ENCODE measurements at places on chromosomes 2 and 18. TPM values are rescaled to one million over a fixed set of nuclear protein-coding genes. Genes with fewer than 3 reads are reported as not detected.

GRCh38 chr2:232633413-232634205, at the start of gene EFHD1:
Gene EFHD1, plus strand, starts transcription at chr2:232633604. Its CDS starts 101 bp downstream, at chr2:232633705.
- DNase-seq: peak; percentile 70
- H3K4me1 ChIP-seq: peaks cover 11% of the 10 kb centered on the region
- H3K4me3 ChIP-seq: peak within 1 kb of the TSS; percentile 84

- H3K27ac ChIP-seq: no peak overlapping the region
- H3K4me3 ChIP-seq: no peak overlapping the region
- H3K4me1 ChIP-seq: no peaks in the 10 kb centered on the region
Measured at GRCh38 chr18:45403341-45404049, 211.8 kb upstream of the SLC14A2 start.

DNA sequence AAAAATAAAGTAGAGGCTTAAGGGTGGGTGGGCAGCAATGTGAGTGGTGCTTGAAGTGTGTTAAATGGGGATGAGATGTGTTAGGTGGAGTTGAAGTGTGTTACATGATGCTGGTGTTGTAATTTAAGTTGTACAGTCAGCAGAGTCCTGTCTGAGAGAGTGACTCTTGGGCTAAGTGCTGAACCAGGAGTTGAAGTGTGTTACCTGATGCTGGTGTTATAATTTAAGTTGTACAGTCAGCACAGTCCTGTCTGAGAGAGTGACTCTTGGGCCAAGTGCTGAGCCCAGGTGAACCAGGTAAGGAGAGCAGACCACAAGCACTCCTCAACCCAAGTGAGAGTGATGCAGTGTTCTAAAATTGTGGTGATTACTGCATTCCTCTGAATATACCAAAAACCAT, 40.6 kb downstream of the LCLAT1 start:
- H3K27me3 ChIP-seq: no peaks in the 10 kb centered on the region
- no peaks in the 10 kb centered on the region for H3K36me3 ChIP-seq
- peak overlapping the region; percentile 3 for H3K27ac ChIP-seq
- H3K4me3 ChIP-seq: no peak overlapping the region
- no peak for DNase-seq
- no peaks in the 10 kb centered on the region for H3K4me1 ChIP-seq

GRCh38 chr2:120914839-120915521, 179.3 kb downstream of the GLI2 start:
- H3K4me1 ChIP-seq: peaks cover 50% of the 10 kb centered on the region
- H3K4me3 ChIP-seq: no peak overlapping the region
- H3K36me3 ChIP-seq: peaks cover 3% of the 10 kb centered on the region
- no peak overlapping the region for H3K27ac ChIP-seq

Gene OTX1
- total RNA-seq: 12.4 TPM

DNA sequence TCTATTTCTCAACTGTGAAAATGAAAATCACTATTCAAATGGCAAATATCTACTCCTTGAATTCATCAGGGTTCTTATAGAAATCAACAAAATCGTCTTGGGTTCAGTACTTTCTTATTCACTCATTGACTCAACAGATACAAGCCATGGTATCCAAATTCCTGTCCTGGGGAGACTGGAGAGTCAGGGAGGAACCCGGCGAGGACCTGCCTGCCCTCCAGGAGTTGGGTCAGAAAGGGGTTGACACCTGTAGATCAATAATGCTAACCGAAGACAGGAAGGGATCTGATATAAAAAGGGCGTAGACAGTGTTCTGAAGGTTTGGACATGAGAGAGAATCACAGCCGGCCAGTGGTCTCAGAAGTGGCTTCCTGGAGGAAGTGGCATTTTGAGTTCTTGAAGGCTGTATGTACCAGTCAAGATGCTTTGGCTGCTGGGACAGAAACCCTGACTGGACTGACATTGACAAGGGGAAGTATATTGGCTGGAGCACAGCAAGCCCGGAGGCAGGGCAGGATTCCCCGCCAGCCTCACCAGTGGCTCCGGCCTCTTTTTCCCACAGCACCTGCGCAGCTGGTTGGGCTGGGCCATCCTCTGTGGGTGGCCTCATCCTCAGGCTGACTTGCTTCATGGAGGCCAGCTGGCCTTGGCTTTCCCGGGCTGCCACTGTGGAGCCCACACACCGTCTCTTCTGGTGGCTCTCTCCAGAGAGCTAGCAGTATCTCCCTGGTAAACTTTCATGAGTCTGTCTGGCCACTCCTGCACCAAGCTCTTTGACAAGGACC, 3.0 kb downstream of the LRRFIP1 start:
- peaks cover 40% of the 10 kb centered on the region for H3K4me1 ChIP-seq
- peak overlapping the region; percentile 70 for H3K4me3 ChIP-seq
- peaks cover 18% of the 10 kb centered on the region for H3K27me3 ChIP-seq
- peak overlapping the region; percentile 81 for H3K27ac ChIP-seq
- peaks cover 15% of the 10 kb centered on the region for H3K36me3 ChIP-seq

- no peak overlapping the region for H3K27ac ChIP-seq
- no peaks in the 10 kb centered on the region for H3K36me3 ChIP-seq
- H3K4me3 ChIP-seq: no peak overlapping the region
- DNase-seq: peak; percentile 35
Measured at GRCh38 chr2:44244135-44244871, 31.0 kb upstream of the SLC3A1 start.

Gene CHRNG
- not detected for total RNA-seq

- H3K4me3 ChIP-seq: no peak overlapping the region
- peak; percentile 53 for DNase-seq
- peaks cover 5% of the 10 kb centered on the region for H3K4me1 ChIP-seq
- no peaks in the 10 kb centered on the region for H3K36me3 ChIP-seq
Measured at GRCh38 chr2:17171446-17172049, 346.7 kb downstream of the RAD51AP2 start.

Gene IHH
- not detected for total RNA-seq

- H3K27ac ChIP-seq: no peak overlapping the region
- H3K4me3 ChIP-seq: no peak overlapping the region
- H3K27me3 ChIP-seq: no peaks in the 10 kb centered on the region
- no peak for DNase-seq
Measured at GRCh38 chr2:19888831-19889230, 13.0 kb downstream of the TTC32 start.

Gene PSTPIP2
- 7.1 TPM for total RNA-seq

GRCh38 chr18:10851824-10852319, 297.5 kb downstream of the PIEZO2 start:
- H3K27me3 ChIP-seq: no peaks in the 10 kb centered on the region
- no peak overlapping the region for H3K27ac ChIP-seq
- H3K36me3 ChIP-seq: peaks cover 2% of the 10 kb centered on the region
- no peak for DNase-seq

GRCh38 chr2:72131916-72132841, 15.5 kb downstream of the CYP26B1 start:
- DNase-seq: no peak
- no peak overlapping the region for H3K27ac ChIP-seq
- H3K27me3 ChIP-seq: peaks cover 32% of the 10 kb centered on the region
- no peaks in the 10 kb centered on the region for H3K36me3 ChIP-seq

GRCh38 chr2:108385411-108386071, 7.8 kb downstream of the SULT1C4 start:
- H3K27ac ChIP-seq: no peak overlapping the region
- peaks cover 10% of the 10 kb centered on the region for H3K4me1 ChIP-seq
- no peak overlapping the region for H3K4me3 ChIP-seq
- no peaks in the 10 kb centered on the region for H3K27me3 ChIP-seq
- no peak for DNase-seq

- H3K36me3 ChIP-seq: peaks cover 6% of the 10 kb centered on the region
- H3K27ac ChIP-seq: no peak overlapping the region
- no peak for DNase-seq
Measured at GRCh38 chr2:120937686-120938044, 202.0 kb downstream of the GLI2 start.

- H3K36me3 ChIP-seq: no peaks in the 10 kb centered on the region
- H3K27me3 ChIP-seq: no peaks in the 10 kb centered on the region
Measured at GRCh38 chr2:1101982-1102590, 151.4 kb downstream of the SNTG2 start.

Gene KCNJ13
- not detected for total RNA-seq

Gene RPRM
- 4.5 TPM for total RNA-seq

DNA sequence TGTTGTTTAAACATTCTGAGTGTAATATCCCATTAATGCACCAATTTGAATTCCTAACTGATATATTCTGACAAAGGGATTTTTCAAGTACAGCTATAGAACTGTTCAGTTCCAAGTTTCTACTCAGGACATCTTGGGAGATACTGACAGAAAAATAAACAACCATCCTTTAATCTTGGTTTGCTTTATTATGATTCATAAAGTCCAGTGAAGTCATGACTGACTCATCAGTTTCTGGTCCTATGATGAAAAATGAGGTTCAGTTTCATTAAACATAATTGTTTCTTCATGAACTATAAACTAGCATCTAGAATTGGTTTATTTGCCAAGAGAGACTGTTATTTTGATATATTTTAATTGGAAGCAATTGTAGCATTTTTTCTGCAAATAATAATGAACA, 896.2 kb downstream of the CCDC85A start:
- no peaks in the 10 kb centered on the region for H3K4me1 ChIP-seq
- no peak overlapping the region for H3K4me3 ChIP-seq
- H3K36me3 ChIP-seq: no peaks in the 10 kb centered on the region
- no peak for DNase-seq

GRCh38 chr2:1849450-1849849, 105.1 kb upstream of the PXDN start:
- H3K27me3 ChIP-seq: peaks cover 26% of the 10 kb centered on the region
- H3K4me3 ChIP-seq: no peak overlapping the region
- H3K4me1 ChIP-seq: no peaks in the 10 kb centered on the region

GRCh38 chr2:71060871-71061270, 7.6 kb upstream of the NAGK start:
- H3K4me1 ChIP-seq: no peaks in the 10 kb centered on the region
- H3K27me3 ChIP-seq: peaks cover 49% of the 10 kb centered on the region
- no peak overlapping the region for H3K27ac ChIP-seq
- DNase-seq: no peak

Gene VWC2L
- 0.23 TPM for total RNA-seq

Gene FSHR
- not detected for total RNA-seq

Gene RTP5
- total RNA-seq: not detected

DNA sequence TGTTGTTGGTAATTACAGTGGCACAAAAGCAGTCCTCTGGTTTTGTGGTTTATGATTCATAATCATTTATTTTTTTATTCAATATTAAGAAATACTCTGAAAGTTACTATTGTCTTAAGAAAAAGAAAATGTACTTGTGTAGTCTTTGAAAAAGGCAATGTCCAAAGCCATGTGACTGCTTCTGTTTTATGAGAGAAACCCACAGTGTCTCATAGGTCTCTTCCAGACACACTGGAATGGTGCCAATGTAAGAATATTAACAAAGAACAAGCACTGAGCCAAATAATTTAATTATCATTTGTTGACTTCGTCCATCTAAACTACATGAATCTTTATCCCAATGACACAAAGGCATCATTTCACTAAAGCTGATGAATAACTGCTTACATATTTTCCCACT, 62.5 kb downstream of the RPRM start:
- H3K4me3 ChIP-seq: no peak overlapping the region
- H3K36me3 ChIP-seq: no peaks in the 10 kb centered on the region

- H3K36me3 ChIP-seq: no peaks in the 10 kb centered on the region
- no peak for DNase-seq
- peaks cover 4% of the 10 kb centered on the region for H3K27me3 ChIP-seq
- H3K27ac ChIP-seq: no peak overlapping the region
- H3K4me1 ChIP-seq: peaks cover 43% of the 10 kb centered on the region
- no peak overlapping the region for H3K4me3 ChIP-seq
Measured at GRCh38 chr2:8579485-8580085, 102.3 kb upstream of the ID2 start.

DNA sequence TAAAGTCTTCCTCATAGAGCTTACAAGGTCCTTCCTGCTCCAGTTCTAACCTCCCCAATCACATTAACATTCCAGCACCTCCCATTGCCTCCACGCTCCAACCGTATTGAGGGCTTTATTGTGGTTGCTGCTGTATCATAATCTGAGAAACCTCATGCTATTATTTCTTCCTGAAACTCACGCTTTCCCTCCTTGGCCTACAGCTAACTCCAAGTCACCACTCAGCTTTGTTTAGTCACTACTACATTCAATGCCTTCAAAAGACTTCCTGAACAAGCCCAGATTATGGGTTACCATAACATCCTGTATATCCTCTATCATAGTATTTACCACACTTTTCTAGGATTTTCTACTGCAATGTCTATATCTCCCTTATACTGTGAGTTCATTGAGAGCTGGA, 230.4 kb downstream of the IKZF2 start:
- no peaks in the 10 kb centered on the region for H3K4me1 ChIP-seq
- H3K36me3 ChIP-seq: no peaks in the 10 kb centered on the region
- H3K27me3 ChIP-seq: no peaks in the 10 kb centered on the region
- no peak overlapping the region for H3K4me3 ChIP-seq
- H3K27ac ChIP-seq: no peak overlapping the region

Gene PAX8
- total RNA-seq: 0.49 TPM

DNA sequence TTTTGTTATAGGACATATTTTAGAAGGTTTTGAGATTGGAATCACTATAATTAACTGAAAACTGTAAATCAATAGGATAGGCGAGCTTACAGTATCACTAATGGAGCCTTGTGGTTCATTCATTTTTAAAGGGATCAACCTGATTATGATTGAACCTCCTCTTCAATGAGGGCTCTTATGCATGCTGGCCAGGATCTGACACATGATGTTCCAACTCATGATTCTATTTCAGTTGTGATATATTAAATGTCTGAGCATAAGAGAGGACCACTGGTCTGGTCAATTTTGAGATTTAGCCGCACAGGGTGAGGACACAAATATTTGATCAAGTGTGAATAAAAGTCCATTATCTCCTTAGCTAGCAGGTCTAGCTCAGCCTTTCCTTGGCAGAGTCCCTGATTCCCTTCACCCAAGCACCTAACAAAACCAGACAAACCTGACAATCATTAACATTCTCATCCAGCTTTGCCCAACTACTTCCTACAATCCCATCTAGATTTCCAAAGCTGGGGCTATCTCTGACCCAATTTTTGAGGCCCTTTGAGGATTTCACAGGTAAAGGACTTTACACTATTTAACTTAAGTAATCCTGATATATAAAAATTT, 6.9 kb upstream of the MAP4K4 start:
- peaks cover 3% of the 10 kb centered on the region for H3K36me3 ChIP-seq
- H3K4me3 ChIP-seq: no peak overlapping the region
- H3K27me3 ChIP-seq: peaks cover 4% of the 10 kb centered on the region

DNA sequence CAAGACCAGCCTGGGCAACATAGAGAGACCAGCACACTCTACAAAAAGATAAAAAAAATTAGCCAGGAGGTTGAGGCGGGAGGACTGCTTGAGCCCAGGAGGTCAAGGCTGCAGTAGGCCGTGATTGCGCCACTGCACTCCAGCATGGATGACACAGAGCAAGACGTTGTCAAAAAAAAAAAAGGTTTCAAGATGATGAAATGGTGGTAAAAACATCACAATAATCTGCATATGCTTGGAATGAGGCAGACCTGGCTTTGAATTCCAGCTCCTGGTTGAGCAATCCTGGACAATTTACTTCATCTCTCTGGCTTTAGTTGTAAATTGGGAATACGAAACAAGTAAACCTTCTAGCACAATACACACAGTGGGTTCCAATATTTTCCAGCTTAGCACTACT, 24.1 kb downstream of the USP40 start:
- no peak for DNase-seq
- no peaks in the 10 kb centered on the region for H3K4me1 ChIP-seq
- no peak overlapping the region for H3K27ac ChIP-seq

GRCh38 chr2:205903549-205904129, 182.3 kb downstream of the INO80D start:
- DNase-seq: no peak
- peaks cover 7% of the 10 kb centered on the region for H3K4me1 ChIP-seq
- H3K27ac ChIP-seq: no peak overlapping the region

GRCh38 chr2:48883661-48884060, 128.1 kb upstream of the LHCGR start:
- no peaks in the 10 kb centered on the region for H3K36me3 ChIP-seq
- peaks cover 2% of the 10 kb centered on the region for H3K27me3 ChIP-seq
- no peaks in the 10 kb centered on the region for H3K4me1 ChIP-seq
- DNase-seq: no peak

- peaks cover 37% of the 10 kb centered on the region for H3K4me1 ChIP-seq
- no peak overlapping the region for H3K4me3 ChIP-seq
- H3K36me3 ChIP-seq: no peaks in the 10 kb centered on the region
- H3K27ac ChIP-seq: peak overlapping the region; percentile 38
Measured at GRCh38 chr2:20141056-20141762, 83.7 kb downstream of the SDC1 start.
